Activated naive CD4-positive, alpha-beta T cell treated with anti-CD3 and anti-CD28 coated beads, Interleukin-2, amount 50 U/mL, for 16 hours (primary cell): ENCODE measurements at places on chromosomes 4 and X.

GRCh38 chrX:30920271-30920670 is 31.2 kb upstream of the TAB3 start:
- no peak for DNase-seq

DNA sequence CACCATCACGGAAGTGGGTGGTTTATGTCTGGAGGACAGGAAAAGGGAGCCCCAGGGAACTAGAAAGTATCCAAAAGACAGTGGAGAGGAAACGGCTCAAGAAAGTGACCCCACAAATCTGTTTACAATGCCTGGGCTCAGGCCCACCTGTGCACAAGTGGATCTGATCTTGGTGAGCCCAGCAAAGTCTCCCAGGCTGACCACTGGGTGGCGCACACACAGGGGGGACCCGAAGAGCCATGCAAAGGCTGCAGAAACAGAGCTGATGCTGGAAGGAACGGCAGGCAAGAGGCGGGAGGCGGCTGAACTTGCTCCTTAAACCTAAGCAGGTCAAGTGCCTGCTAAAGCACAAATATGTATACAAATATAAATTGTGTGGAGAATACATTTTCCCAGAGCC is 9.6 kb downstream of the HAUS7 start:
- peak; percentile 60 for DNase-seq

- no peak for DNase-seq
These were observed 8.2 kb downstream of the RASSF6 start for GRCh38 chr4:73612032-73612431.

DNA sequence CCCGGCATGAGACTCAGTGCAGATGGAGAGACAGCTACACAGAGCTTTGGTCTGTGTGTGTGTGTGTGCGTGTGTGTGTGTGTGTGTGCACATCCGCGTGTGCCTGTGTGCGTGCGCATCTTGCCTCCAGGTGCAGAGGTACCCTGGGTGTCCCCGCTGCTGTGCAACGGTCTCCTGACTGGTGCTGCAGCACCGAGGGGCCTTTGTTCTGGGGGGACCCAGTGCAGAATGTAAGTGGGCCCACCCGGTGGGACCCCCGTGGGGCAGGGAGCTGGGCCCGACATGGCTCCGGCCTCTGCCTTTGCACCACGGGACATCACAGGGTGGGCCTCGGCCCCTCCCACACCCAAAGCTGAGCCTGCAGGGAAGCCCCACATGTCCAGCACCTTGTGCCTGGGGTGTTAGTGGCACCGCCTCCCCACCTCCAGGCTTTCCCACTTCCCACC is 14.3 kb downstream of the FGFR3 start:
- DNase-seq: no peak

GRCh38 chrX:40009890-40010289 is 87.9 kb downstream of the BCOR start:
- no peak for DNase-seq

- DNase-seq: no peak
These were observed 20.6 kb upstream of the INPP4B start for GRCh38 chr4:142866685-142867084.

- DNase-seq: no peak
These were observed 29.7 kb upstream of the SLC25A4 start for GRCh38 chr4:185113340-185113739.

DNA sequence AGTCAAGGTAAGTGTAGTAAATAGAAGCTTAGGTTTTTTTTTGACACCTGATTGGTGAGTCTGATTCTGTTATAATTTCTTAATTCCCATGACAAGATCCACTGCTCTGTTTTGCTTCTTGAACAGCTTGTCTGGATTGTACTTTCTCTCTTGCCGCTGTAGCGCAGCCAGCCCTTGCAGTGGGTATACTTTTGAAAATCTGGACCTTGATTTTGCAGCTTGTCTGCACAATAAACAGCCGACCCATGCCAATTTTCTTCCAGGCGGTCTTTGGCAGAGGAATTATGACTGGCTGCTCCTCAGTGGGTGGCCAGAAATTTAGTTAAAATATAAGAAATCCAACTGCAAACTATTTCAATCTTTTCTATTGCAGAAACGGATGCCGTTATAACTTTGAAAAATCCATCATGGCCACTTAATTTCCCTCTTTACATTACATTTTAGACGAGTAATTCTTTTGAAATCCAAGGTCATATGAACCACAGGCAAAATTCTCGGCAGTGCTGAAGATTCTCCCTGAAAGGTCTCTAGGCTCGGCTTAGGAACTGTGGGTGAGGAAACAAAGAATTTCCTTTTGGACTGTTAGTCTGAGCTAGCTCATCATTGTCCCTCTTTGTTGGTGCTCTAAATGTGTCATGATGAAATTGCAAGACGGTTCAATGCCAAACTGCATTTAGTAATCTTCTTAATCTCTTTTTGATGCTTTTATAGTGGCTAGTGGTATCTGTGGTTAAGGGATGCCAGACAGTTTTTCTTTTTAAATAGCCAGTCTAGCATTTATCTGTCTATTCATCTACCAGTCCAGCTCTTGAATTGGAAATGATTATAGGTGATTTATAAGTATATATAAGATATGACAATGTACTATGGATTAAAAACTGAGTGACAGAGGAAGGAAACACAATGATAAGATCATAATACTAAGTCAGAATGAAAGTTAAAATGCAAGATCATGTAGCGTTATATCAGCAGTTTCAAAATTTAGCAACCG is 31.5 kb upstream of the PTTG2 start:
- no peak for DNase-seq

DNA sequence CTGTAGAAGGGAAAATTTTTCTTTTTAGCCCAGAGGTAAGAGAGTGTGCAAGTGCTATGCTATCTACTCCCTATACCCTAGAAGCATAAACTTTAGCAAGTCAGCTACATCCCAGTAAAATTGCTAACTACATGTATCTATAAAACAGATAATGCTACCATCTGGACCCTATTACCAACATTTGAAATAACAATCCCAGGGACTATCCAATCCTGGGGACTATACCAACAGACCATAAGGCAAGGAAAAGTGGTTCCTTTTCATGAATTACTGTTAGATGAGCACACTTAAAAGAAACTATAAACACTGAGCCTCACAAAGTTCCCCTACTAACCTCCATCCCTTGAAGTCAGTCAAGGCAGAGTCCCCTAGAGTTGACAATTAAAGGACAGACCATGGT is 213.6 kb upstream of the VEGFC start:
- DNase-seq: no peak

DNA sequence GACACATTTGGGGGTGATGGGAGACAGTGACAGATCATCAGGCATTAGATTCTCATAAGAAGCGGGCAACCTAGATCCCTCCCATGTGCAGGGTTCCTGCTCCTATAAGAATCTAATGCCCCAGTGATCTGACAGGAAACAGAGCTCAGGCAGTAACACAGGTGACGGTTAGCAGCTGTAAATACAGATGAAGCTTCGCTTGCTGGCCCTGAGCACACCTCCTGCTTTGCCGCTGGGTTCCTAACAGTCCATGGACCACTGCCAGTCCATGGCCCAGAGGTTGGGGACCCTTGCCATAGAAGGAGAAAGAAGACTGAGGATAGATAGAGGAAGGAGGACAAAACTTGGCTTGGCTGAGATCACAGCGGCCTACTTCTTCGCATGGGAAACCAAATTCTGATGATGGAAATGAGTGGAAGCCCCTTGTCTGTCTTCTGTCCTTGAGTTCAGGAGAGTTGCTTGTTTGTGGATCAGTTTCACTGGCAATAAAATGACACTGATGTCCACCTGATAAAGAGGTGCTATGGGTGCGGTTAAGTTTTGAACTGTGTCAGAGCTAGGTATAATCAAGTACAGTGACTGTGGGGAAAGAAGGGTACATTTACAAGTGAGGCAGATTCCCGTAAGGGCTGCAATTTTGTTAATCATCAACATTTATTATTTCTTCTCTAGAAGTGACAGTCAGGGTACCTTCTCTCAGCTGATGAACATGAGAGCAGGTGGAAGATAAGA is 1.7 kb upstream of the TIFA start:
- DNase-seq: no peak

- DNase-seq: no peak
These were observed 85.7 kb upstream of the PTPN13 start for GRCh38 chr4:86508436-86508835.

- no peak for DNase-seq
These were observed 117.0 kb upstream of the TEX13C start for GRCh38 chrX:125202591-125203248.

GRCh38 chr4:149029056-149029651 is 586.9 kb upstream of the NR3C2 start:
- no peak for DNase-seq

- DNase-seq: no peak
These were observed 4.7 kb upstream of the LRAT start for GRCh38 chr4:154739111-154739510.

- no peak for DNase-seq
These were observed 25.7 kb downstream of the TACC3 start for GRCh38 chr4:1746919-1747602.

- no peak for DNase-seq
These were observed 467.6 kb upstream of the CNKSR2 start for GRCh38 chrX:20906571-20906970.

GRCh38 chr4:122309988-122310626 is 68.7 kb upstream of the ADAD1 start:
- no peak for DNase-seq

- no peak for DNase-seq
These were observed 15.0 kb downstream of the APELA start for GRCh38 chr4:164892018-164892417.

GRCh38 chr4:109315818-109316217 is 13.4 kb upstream of the COL25A1 start:
- DNase-seq: no peak

DNA sequence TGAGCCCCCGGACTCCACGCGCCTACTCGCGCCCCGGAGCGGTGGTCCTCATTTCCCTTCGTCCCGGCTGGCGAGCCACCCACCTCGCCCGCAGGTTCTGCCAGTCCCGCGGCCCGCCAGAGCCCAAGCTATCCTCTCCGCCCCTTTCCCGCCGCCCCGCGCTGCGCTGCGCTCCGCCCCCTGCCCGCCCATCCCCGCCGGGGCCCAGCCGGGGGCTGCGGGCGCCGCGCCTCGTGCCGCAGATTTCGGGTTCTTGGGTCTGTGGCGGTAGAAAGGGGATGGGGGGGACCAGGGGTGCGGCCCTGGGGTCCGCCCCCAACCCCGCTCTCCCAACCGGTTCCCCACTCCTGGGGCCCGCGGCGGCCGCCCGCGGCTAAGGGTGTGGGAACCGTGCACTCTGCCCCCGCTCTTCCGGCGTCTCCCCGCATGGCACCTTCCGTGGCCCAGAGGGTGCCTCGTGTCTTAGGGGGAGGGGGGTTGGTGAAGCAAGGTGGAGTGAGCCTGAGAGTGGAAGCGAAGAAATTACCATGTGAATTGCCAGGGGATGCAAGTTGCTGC is 650.8 kb upstream of the DIPK2B start:
- DNase-seq: peak; percentile 65

DNA sequence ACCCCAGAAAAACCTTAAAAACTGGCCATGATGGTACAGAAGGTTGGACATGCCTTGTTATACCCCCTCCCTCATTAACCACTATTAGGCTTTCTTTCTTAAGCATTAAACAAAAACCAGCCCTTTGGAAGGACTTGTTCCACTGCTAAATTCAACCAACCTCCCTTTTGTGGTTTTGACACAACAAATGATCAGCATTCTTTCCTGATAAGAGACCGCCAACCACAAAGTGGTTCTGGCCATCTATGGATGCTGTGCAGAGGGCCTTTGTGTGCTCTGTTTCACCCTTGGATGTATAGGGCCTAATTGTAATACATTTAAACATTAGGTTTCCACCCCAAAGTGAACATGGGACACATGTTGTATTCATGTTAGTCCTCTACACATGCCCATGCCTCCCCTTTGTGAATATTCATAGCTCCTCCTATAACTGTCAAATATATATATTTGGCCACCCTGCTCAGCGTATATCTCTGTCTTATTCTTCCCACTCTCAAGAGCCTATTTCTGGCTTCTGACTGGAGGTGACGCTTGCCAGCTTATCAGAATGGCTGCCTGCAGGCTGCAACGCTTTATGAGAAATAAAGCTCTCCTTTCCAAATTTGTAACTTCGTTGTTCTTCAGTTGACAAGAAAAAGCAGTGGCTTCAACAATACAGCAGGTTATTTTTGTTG is 126.6 kb downstream of the NPNT start:
- no peak for DNase-seq

GRCh38 chrX:38627683-38628082 is 66.3 kb downstream of the TSPAN7 start:
- peak; percentile 8 for DNase-seq

GRCh38 chrX:143121477-143121876 is 95.7 kb downstream of the SPANXN4 start:
- DNase-seq: no peak

- no peak for DNase-seq
These were observed 20.2 kb upstream of the GATB start for GRCh38 chr4:151781026-151781425.

DNA sequence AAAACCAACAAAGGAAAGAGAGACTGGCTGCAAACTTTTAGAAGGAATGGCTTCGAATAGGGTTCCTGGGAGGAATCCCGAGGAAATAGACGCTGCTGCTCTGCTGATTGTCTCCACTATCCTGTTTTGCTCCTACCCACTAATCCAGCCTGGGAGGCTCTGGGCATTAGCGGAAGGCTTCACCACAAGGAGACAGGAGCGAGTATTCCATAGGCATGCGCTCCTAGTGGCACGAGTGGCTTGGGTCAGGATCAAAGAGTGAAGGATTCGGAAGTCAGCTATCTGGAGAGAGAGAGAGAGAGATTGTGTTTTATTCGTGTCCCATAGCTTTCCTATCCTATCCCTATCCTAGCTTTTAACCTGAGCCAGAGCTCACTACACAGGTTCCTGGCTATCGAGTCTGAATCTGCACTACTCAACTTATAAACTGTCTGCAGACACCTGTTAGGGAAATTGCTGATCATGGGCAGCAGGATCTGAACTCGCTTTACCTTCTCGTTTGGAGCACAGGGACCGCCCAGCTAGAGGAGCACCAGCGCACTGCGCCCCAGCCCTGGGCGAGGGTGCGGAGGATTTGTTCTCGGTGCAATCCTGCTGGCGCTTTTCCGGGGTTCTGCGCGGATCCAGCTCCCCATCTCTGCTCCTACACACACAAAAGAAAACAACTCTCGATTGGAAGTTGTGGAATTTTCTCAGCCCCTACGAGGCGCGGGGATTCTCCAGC is 740 bp upstream of the NPY2R start:
- no peak for DNase-seq

DNA sequence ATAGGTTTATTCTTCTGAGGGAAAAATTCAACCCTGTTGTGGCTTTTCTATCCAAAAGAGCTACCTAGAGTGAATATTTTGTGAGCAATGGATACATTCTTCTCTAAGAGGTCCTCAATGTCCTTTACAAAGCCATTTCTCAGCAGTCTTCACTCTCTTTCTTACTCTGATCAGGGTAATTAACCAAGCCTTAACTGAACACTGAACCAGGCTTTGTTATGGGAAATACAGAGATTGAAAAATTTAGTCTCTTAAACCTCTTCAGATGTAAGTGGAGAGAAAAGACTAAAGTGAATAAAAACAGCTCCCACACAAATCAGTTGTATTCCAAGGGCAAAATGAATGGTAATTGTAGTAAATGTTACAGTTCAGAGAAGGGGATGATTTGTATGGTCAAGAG is 353.5 kb downstream of the CHIC1 start:
- no peak for DNase-seq
